ENCODE measurements at places on chromosomes 3 and 15. TPM values are rescaled to one million over a fixed set of nuclear protein-coding genes. Genes with fewer than 3 reads are reported as not detected.

The TIPARP gene
- polyA plus RNA-seq = 5.2 TPM

The MESP2 gene
- not detected for polyA plus RNA-seq

The FBXO40 gene
- not detected for polyA plus RNA-seq

The RBPMS2 gene
- not detected for polyA plus RNA-seq

The NR2E3 gene
- not detected for polyA plus RNA-seq

The SHC4 gene
- 4.5 TPM for polyA plus RNA-seq

The ITGB5 gene
- 1.2 TPM for polyA plus RNA-seq

The PKM gene
- 361 TPM for polyA plus RNA-seq

The PEX11A gene
- 13.6 TPM for polyA plus RNA-seq

The CIB2 gene
- 32.4 TPM for polyA plus RNA-seq

The OSTN gene
- polyA plus RNA-seq = not detected

The HDC gene
- 6.0 TPM for polyA plus RNA-seq

The NRG4 gene
- 1.4 TPM for polyA plus RNA-seq

The GRAMD1C gene
- 31.0 TPM for polyA plus RNA-seq

The CCDC39 gene
- 0.66 TPM for polyA plus RNA-seq

The GOLGA8Q gene
- not detected for polyA plus RNA-seq

The LRRC34 gene
- polyA plus RNA-seq = 1.1 TPM

The IL17RD gene
- 14.8 TPM for polyA plus RNA-seq

The SLC28A2 gene
- not detected for polyA plus RNA-seq

The KLF15 gene
- polyA plus RNA-seq = 0.46 TPM

The ACKR4 gene
- not detected for polyA plus RNA-seq

The TUSC7 gene
- not detected for polyA plus RNA-seq

The MCTP2 gene
- polyA plus RNA-seq = not detected

The TKT gene
- polyA plus RNA-seq = 194 TPM

The CYB561D2 gene
- 21.2 TPM for polyA plus RNA-seq

The AP3B2 gene
- polyA plus RNA-seq = 81.9 TPM

The GOLGA8O gene
- not detected for polyA plus RNA-seq

The TRIM59 gene
- 0.78 TPM for polyA plus RNA-seq

The CHSY1 gene
- polyA plus RNA-seq = 16.1 TPM

The PDIA5 gene
- 4.9 TPM for polyA plus RNA-seq

The KIF23 gene
- polyA plus RNA-seq = 2.0 TPM

The SEC62 gene
- polyA plus RNA-seq = 41.1 TPM

The NANOGP8 gene
- not detected for polyA plus RNA-seq

The LOXL1 gene
- polyA plus RNA-seq = 1.9 TPM

Measured in neural cell (in vitro differentiated cells).